ENCODE measurements at places on chromosomes 1 and 21.
A peak's percentile ranks its signal among the peaks of the same experiment; 100 is the strongest.

- DNase-seq = no peak
Measured at GRCh38 chr1:220121791-220122530, 28.0 kb downstream of the IARS2 start.

DNA sequence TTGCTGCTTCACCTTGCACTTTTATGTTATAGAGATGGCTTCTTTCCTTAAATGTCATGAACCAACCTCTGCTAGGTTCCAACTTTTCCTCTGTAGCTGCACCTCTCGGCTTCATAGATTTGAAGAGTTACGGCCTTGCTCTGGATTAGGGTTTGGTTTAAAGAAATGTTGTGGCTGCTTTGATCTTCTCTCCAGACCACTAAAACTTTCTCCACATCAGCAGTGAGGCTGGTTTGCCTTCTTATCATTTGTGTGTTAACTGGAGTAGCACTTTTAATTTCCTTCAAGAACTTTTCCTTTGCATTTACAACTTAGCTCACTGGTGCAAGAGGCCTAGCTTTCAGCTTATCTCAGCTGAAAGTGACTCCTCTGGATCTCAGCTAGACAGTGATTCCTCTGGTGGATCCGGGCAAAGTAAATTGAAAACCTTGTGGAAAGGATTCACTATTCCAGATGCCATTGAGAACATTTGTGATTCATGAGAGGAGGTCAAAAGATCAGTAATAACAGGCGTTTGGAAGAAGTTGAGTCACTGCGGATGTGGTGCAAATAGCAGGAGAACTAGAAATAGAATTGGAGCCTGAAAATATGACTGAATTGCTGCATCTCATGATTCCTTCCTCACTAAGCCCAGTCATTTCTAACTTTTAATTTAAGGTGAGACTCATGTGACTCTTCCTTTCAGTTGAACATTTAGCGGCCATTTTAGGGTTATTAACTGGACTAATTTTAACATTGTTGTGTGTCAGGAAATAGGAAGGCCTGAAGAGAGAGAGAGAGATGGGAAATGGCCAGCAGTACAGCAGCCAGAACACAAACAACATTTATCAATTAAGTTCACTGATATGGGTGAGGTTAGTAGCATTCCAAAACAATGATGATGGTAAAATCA is 16.2 kb upstream of the RGS1 start:
- no peak for DNase-seq

GRCh38 chr1:159144571-159144970 is 26.8 kb upstream of the CADM3 start:
- no peak for DNase-seq

GRCh38 chr1:24483441-24483840 is 19.2 kb upstream of the RCAN3 start:
- DNase-seq = no peak

- DNase-seq = no peak
Measured at GRCh38 chr1:193537266-193538002, 351.0 kb upstream of the B3GALT2 start.

GRCh38 chr1:202589190-202589930 is 120.9 kb downstream of the SYT2 start:
- peak; percentile 57 for DNase-seq

- no peak for DNase-seq
Measured at GRCh38 chr21:43854773-43855633, 10.0 kb upstream of the AGPAT3 start.

DNA sequence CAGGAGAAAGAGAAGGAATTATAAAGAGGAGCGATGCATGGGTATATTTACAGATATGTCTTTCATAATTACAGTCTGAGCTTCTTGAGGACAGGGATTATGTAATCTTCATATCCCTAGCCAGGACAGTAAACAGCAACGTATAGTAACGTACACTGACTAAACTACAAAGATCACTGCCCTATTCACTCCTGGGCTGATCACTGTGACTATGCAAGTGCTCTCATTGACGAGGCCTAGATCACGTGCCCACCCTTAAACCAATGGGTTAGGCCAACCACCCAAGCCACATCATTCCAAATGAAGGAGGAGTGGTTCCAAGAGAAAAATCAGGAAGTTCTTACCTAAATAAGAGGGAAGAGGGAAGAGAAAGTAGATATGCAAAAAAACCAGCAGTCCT is 18.5 kb downstream of the PIK3R3 start:
- DNase-seq = no peak

DNA sequence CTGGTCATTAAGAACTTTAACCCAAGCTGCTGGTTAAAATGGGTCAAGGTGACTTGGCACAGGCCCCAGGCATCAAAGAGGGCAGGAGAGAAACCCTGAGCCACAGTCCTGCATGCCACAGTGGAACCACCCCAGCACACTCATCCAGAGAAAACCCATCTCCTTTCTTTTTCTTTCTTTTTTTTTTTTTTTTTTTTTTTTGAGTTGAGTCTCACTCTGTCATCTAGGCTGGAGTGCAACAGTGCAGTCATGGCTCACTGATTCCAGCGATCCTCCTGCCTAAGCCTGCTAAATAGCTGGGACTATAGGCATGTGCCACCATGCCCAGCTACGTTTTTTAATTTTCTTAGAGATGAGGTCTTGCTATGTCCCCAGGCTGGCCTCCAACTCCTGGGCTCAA is 109.2 kb upstream of the RAB4A start:
- no peak for DNase-seq

DNA sequence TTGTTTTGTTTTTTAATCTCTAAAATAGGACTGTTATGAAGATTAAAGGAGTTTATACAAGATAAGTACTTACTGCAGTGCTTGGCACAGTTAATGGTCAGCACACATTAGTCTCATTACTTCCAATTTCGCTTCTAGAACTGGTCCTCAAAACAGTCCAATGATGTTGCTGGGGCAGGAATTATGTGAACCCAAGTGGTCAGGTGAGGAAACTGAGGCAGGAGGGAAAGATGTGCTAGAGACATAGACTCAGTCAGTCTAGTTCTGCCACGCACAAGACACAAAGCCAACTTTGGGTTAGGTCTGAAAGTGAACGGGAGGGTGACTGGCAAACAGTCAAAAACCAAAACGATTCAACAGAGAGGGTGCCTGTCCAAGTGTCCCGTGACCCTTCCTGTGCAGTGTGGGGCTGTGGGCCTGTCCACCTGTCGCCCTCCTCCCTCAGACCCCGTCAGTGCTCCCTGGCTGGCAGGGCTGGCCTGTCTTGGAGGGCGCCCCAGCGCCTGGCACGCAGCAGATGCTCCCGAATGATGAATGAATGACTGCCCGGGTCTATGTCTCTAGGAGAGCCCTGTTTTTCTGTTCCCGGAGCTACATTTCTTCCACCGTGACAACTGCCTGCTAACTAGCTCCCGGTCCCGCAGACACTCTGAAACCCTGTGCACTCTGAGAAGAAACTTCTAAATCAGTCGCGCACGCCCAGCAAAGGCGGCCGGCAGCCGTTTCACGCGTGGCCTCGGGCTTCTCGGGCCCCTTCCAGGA is 2.4 kb downstream of the LRP8 start:
- DNase-seq = peak; percentile 23

GRCh38 chr1:42947965-42948732 is 10.5 kb downstream of the SLC2A1 start:
- DNase-seq = no peak

DNA sequence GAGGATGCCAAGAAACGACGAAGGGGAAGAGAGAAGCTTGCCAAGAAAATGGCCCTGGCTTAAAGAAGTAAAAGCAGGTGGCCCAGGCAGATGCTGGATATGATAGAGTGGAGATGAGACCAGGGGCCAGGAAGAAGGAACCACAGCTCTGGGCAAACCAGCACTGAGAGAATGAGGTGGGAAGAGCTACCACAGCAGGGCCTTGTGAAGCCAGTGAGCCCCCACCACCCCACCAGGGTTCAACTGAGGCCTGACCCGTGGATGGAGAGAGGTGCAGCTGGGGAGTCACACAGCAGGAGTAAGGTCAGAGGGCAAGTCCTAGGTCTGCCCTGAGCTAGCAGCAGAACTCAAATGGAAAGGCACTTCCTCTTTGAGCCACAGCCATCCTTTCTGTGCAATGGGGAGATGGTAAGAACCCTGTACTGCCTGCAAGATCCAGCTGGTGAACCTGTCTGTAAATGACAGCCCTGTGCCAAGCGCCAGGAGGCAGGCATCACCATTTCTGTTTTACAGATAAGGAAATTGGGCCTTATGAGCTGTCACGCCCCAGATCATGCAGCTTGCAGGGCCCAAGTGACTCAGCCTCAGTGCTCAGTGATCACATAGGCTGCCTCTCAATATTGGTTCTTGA is 8.5 kb downstream of the SH3BGRL3 start:
- DNase-seq = no peak

DNA sequence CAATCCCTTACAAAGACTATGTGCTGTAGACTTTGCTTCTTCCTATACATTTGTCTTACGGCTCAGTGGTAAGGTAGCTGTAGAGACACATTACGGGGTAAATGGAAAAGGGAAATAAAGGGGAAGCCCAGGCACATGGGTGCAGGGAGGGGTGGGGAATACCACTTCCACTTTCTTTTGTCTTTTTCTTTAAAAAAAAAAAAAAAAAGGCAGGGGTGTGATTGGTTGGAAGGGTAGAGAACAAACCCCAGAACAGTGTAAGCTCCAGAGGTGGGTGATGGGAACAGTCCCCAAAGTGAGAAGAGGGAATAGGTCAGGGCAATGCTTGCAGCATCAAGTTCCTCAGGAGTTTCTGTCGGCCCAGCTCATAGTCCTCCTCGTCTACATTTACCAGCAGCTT is 3.9 kb downstream of the NIT1 start:
- DNase-seq = no peak

DNA sequence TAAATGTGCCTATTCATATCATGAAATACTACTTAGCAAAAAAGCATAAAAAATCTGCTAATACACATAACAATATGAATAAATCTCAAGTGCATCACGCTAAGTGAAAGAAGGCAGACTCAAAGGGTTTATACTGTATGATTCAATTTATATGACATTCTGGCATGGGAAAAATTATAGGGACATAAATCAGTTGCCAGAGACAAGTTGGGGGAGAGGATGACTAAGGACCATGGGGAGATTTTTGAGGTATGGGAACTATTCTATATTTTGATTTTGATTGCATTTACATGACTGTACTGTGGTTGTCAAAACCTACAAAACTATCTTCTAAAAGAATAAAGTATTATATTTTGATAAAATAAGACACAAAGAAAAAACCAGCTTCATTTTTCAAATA is 650.3 kb upstream of the NR5A2 start:
- DNase-seq = no peak

GRCh38 chr1:204171751-204172178 is 5.6 kb upstream of the REN start:
- no peak for DNase-seq

GRCh38 chr1:238469146-238469631 is 578.5 kb upstream of the ZP4 start:
- no peak for DNase-seq

DNA sequence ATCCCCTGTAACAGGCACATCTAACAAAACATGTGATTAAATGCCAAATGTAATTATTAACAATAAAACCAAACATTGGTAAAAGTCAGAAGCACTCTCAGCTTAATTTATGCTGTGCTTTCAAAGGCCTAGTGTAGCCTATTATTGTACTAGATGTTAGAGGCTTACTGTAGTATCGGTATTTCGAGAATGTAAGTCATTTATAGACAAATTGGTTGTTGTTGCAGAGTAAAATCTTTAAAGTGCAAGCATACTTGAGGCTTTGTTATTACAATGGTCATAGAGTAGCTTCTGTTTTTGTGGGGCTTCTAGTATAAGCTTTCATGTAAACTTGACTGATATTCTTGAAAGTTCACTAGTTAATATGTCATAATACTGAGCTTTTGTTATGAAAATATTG is 965.8 kb downstream of the PLA2G4A start:
- no peak for DNase-seq

- no peak for DNase-seq
Measured at GRCh38 chr1:178275553-178275952, 181.6 kb downstream of the RASAL2 start.

- DNase-seq = no peak
Measured at GRCh38 chr1:212402666-212403321, 11.9 kb downstream of the PACC1 start.

- no peak for DNase-seq
Measured at GRCh38 chr1:107620753-107621152, 344.2 kb downstream of the VAV3 start.

DNA sequence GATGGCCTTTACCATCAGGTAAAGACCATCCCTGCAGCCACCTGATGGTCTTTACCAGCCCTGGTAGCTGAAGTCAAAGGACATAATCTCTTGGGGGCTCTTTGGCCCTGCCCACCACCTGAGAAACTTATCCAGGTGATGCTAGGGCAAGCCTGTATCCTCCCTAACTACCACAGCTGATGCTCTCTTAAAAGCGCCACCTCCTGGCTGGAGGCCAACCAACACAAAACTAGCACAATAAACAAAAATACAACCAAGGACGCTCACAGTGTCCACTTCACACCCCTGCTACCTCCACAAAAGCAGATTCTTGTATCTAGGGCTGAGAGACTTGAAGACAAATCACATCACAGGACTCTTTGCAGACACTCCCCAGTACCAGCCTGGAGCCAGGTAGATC is 357.1 kb upstream of the POU3F1 start:
- DNase-seq = no peak

DNA sequence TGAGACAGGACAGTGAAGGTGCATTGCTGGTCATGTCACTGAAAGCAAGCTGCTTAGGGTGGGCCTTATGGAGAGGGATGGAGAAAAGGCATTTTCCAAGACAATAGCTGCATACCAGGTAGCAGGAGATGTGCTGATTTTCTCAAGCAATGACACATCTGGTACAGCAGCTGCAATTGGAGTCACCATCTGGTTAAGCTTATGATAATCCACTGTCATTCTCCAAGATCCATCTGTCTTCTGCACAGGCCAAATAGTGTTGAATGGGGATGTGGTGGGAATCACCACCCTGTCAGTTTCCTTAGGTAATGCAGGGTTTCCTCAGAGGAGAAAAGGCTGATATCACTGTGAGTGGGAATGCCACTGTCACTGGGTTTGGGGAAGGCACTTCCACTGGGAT is 54.6 kb downstream of the ADSS2 start:
- no peak for DNase-seq

DNA sequence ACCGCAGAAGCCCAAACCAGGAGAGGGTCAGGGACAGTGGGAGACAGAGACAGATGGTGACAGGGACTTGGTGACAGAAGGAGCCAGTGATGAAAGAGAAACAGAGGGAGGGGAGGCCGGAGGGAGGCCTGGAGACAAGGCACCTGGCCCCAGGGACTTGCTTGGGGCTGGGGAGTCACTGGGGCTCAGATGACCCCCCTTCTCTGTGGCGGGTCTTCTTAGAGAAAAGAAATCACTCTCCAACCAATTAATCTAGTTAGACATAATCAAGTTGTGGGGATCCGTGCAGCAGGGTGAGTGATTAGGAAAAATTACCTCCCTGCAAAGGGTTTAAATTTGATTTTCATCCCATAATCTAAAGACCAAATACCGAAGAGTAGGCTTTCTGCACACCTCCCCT is 519.8 kb downstream of the PTPRU start:
- no peak for DNase-seq

- DNase-seq = peak; percentile 64
Measured at GRCh38 chr1:93979718-93980319, 70.6 kb upstream of the GCLM start.

DNA sequence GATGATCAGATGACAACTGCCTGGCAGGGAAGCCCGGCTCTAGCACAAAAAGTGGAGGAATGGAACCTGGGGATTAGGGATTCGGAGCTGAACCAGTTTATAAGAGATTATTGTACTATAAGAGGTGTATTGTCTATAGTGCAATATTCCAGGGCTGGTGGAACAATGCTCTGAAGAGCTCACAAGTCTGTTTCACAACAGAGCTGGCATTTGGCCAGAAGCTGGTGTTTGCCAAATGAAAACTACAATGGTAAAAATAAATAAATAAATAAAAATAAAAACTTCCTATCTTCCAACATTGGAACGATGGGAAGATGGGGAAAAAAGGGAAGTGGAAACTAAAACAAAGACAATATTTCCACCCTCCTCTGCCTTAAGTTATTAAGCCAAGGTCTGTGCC is 73.5 kb downstream of the CHODL start:
- DNase-seq = no peak
